ENCODE measurements at places on chromosomes 7 and 10.

DNA sequence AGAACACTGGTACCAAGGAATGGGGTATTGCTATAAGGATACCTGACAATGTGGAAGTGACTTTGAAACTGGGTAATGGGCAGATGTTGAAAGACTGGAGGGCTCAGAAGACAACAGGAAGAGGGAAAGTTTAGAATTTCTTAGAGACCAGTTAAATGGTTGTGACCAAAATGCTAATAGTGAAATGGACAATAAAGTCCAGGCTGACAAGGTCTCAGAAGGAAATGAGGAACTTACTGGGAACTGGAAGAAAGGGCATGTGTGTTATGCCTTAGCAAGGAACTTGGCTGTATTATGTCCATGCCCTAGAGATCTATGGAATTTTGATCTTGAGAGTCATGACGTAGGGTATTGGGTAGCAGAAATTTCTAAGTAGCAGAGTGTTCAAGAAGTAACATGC lies 38.0 kb downstream of the FAM149B1 start:
- DNase-seq, result no peak

DNA sequence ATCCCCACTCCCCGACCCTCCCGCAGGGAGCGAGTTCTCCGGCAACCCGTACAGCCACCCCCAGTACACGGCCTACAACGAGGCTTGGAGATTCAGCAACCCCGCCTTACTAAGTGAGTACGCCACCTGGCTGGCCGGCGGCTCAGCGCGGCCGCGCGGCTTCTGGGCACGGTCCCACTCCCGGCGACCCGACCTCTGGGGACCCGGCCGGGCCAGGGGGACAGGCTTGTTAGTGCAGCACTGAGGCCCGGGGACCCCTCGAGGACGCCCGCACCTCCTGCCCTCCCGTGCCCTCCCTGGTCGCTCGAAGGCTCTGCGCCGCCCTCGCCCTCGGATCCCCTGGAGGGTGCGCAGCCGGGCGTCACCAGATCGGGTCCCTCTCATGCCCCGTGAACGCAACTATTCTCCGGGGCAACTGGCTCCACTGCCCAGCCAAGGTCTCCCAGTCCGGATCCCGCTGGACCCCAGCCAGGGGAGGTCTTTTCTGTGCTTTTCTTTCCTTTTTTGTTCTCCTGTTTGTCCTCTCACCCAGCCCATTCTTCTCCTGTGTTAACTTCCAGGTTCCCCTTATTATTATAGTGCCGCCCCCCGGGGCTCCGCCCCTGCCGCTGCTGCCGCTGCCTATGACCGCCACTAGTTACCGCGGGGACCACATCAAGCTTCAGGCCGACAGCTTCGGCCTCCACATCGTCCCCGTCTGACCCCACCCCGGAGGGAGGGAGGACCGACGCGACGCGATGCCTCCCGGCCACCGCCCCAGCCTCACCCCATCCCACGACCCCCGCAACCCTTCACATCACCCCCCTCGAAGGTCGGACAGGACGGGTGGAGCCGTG lies 81.8 kb downstream of the PAX2 start:
- no peak for DNase-seq

- no peak for DNase-seq
Observed at GRCh38 chr7:927031-927671, 27.3 kb downstream of the ADAP1 start.

- DNase-seq, result no peak
Observed at GRCh38 chr7:39161903-39162302, 184.2 kb downstream of the POU6F2 start.

DNA sequence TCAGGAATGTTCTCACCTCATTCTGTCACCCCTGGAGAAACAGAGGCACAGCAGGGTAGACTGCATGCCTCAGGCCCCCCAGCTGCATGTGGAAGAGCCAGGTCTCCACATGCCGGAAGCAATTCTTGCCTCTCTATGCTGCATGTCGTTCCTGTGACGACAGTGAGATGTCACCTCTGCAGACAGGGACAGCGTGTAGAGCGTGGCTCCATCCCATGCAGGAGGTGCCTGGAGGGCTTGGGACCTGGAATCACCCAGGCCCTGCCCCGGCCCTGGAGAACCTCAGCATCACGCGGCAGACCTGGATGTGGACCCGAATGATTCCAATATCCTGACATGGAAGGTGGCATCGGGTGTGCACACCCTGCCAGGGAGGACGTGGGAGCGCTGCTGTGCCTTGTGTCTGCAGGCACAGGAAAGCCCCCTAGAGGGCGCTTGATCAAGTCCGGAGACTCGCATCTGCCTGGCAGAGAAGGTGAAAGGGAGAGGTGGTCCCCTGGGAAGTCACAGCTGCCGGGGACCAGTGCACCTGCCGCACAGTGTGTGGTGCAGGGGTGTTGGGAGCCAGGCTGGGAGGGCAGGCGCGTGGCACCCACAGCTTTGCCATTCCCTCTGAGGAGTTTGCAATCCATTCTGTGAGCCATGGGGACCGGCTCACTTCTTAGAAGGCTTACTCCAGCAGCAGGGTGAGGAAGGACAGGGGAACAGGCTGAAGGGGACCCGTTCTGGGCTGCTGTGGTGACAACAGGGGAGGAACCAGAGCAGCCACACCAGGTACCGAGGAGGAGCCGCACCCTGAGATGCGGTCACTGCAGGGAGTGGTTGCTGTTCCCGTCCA lies 45.3 kb upstream of the EN2 start:
- peak; percentile 19 for DNase-seq

DNA sequence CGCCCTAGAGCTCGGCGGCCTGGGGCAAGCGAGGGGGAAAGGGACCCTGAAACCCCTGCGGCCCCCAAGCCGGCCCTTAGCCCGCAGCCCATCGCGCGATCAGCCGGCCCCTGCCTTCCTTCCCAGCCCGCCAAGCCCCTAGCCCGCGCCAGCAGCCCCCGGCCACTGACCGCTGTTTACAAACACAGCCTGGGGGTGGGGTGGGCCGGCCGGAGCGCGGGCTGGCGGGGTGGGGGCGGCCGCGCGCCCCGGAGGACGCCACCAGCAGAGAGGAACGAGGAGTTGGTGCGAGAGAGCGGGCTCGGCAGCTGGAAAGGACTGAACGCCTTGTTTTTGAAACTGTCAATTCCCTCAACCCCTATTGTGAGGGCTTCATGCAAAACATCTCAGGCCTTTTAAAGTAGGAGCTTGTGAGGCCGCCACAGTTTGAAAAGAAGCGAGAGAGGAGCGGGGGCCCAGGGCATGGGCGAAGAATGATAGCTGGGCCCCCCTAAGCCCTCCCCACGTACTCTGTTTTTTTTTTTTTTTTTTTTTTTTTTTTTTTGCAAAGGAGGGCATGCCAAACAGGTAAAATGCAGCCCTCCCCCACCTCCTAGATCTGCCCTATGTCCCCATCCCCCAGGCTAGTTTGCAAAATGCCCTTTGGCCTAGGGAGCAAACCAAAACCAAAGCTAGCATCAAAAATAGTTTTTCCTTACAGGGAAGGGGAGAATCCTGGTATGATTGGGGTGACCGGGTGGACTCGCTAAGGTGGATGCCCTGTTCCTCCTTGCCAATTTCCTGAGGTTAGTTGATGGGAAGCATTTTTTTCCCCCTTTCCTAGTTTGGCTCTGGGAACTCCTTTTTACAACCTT lies 15.0 kb downstream of the SKIDA1 start:
- DNase-seq, result no peak

GRCh38 chr7:32915041-32915536 lies 23.5 kb upstream of the KBTBD2 start:
- no peak for DNase-seq

- no peak for DNase-seq
Observed at GRCh38 chr10:102400598-102401341, 5.3 kb downstream of the NFKB2 start.

DNA sequence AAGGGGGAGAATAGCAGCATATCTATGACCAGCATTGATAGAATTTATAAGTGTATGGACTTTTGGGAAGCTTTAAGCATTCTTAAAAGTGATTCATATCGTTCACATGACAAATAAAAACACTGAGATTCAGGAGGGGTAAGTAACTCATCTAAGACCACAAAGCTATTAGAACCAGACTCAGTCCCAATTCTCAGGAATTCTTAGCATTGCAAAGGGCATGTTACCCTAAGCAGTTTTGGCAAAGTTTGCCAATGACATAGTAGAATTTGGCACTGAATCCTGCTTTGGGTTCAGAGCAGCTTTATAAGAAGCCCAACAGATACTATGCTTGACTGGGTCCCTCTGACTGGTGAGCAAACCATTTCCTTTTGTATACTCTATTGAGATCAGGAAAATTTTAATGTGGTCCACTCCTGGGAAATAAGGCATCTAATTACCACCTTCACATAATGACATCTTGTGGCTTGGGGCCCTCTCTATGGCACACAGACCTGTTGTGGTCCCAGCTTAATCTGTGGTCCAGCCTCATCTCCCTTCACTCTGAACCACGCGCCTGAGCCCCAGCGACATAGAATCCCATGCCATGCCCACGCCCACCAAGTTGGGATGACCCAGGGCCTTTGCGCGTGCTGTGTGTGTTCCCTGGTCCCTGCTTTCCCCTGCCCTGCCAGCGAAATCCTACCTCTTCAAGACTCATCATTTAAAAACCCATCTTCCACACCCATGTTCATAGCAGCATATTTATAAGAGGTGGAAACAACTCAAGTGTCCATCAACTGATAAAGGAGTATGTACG lies 37.5 kb upstream of the DOCK1 start:
- no peak for DNase-seq

DNA sequence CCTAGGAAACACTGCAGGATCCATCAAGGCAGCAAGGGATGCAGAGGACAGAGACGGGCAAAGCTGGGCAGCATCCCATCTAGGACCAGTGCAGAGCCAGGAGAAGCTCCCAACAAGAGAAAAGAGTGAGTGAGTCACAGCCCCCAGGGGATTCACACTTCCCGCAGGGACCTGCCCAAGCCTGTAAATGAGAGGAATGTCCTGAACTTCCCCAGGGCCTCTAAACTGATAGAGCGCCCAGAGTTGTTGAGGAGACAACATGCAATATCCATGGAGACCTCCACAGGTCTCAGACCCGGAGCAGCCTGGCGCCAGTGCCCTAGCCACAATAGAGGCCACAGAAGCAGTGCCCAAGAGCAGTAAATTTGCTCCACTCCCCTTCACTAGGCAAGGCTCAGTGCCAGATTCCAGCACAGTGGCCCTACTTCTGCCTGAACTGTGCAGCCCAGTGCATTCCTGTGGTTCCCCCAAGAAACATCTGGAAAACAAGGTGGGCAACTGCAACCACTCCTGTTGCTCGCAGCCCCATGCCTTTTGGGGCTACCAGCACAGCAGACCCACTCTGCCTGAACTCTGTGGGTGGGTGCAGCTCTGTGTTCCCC lies 567.5 kb downstream of the POM121L12 start:
- no peak for DNase-seq

DNA sequence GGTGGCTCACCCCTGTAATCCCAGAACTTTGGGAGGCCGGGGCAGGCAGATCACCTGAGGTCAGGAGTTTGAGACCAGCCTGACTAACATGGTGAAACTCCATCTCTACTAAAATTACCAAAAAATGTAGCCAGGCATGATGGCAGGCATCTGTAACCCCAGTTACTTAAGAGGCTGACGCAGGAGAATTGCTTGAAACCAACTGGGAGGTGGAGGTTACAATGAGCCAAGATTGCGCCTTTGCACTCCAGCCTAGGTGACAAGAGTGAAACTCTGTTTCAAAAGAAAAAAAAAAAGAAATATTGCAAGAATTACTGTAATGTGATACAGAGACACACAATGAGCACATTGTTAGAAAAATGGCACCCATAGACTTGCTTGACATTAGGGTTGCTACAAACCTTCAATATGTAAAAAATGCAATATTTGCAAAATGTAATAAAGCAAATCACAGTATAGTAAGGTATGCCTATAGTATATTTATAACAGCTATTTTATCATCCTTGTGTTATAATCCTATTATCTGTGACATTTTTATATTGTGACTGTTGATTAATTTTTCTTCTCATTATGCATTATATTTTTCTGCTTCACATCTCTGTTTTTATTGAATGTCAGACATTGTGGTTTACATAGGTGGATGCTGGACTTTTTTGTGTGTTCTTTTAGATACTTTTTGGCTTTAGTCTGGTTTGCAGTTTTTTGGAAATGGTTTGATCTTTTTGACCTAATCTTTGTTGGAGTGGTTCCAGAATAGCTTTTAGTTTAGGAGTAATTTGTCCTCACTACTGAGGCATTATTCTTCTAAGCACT lies 55.4 kb upstream of the HELLS start:
- no peak for DNase-seq

DNA sequence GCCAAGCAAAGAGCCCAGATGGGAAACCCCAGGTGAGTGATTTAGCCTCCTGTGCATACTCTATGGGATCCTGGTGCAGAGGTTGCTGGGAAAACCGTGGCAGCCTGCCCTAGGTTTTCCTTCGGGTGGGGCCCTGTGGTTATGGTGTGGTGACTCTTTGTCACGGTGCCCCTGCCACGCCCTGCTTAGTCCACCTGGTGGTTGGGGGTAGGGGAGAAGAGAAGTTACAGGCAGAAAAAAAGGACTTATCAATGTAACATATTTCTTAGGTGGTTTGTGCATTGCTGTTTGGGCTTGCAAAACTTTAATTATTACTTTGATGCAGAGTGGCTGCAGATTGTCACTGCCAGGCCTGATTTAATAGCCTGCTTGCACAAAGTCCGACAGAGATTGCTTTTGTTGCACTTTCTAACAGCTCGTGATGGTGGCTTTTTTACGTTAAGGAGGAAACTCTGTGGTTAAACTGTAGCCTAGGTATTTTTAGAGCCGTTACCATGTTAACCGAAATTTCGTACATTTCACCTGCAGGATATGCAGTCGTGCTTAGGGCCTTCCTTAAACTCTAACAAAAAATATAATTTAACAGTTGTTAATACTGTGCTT lies 197.4 kb downstream of the RNLS start:
- no peak for DNase-seq

GRCh38 chr7:818031-818699 lies 14.1 kb upstream of the SUN1 start:
- DNase-seq, result no peak

- DNase-seq, result no peak
Observed at GRCh38 chr10:53702489-53702888, 929.9 kb upstream of the MBL2 start.

DNA sequence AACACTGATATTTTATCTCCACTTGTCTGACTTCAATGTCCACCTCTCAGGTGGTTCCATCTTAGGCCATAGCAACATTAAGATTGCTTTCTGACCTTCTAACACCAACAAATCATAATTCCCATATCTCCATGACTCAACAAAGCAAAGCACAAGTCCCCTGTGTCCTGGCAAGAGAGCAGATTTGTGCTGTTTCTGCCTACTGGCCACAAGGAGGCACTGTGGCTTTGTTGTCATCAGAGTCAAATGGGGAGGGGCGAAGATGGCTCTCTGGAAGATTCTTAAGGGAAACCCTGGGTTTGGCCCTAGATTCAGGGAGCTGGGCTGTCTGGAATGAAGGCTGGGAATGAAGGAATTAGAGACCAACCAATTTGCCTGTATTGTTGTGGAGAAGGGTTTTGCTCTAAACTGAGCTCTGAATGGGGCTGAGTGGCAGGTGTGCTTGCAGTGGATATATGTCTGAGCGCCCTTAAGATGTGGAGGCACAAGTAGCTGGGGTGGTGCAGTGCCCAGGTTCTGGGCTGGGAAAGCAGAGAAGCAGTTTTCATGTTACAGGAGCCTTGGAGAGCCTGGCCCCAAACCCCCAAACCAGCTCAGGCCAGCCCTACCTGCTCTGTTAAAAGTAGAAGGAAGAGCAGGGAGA lies 154.8 kb upstream of the PRSS58 start:
- no peak for DNase-seq

- no peak for DNase-seq
Observed at GRCh38 chr7:134686786-134687185, 40.1 kb downstream of the BPGM start.

- DNase-seq, result no peak
Observed at GRCh38 chr10:86363184-86363832, 3.3 kb downstream of the GRID1 start.
